Left renal pelvis (tissue), 4 donors: ENCODE measurements at places on chromosomes 7 and 10. TPM values are rescaled to one million over a fixed set of nuclear protein-coding genes. Genes with fewer than 3 reads are reported as not detected.

The FEZF1 gene
- not detected for polyA plus RNA-seq

GRCh38 chr10:122962405-122962804, 8.4 kb upstream of the C10orf88 start:
- DNase-seq, result no peak

- no peak for DNase-seq
Measured at GRCh38 chr7:91894781-91895480, 14.4 kb upstream of the MTERF1 start.

GRCh38 chr7:117283371-117283770, 39.5 kb downstream of the WNT2 start:
- DNase-seq, result no peak

DNA sequence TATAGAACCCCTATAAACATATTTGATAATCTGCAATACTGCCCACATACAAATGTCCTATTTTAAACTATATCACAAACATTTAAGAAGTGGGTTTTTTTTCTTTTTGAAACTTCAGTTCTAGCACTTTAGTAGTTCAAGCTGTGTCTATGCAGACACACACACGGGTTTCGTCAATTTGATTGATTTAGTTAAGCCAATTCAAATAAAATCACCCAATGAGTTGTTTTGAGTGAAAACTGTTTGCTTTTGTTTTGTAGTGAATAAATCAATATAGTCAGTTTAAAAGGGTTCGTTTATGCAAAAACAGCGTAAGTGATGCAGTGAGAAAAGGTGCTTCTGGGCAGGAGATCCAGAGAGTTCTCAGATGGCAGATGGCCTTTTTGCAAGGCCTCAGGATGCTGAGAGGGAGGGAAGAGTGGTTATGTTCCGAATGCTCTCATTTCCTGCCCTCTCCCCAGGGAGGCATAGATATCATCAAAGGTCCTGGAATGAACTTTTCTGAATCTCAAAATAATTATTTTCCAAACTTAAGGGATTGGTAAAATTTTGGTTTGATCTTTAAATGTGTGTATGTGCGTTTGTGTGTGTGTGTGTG, 102.7 kb downstream of the AGMO start:
- no peak for DNase-seq

GRCh38 chr7:4824120-4824775, 37.6 kb downstream of the PAPOLB start:
- DNase-seq, result no peak

GRCh38 chr10:46530249-46531186, 25.9 kb downstream of the GPRIN2 start:
- DNase-seq, result no peak

- no peak for DNase-seq
Measured at GRCh38 chr10:72392571-72392970, 37.9 kb upstream of the DNAJB12 start.

The CPED1 gene
- polyA plus RNA-seq, result 33.4 TPM

DNA sequence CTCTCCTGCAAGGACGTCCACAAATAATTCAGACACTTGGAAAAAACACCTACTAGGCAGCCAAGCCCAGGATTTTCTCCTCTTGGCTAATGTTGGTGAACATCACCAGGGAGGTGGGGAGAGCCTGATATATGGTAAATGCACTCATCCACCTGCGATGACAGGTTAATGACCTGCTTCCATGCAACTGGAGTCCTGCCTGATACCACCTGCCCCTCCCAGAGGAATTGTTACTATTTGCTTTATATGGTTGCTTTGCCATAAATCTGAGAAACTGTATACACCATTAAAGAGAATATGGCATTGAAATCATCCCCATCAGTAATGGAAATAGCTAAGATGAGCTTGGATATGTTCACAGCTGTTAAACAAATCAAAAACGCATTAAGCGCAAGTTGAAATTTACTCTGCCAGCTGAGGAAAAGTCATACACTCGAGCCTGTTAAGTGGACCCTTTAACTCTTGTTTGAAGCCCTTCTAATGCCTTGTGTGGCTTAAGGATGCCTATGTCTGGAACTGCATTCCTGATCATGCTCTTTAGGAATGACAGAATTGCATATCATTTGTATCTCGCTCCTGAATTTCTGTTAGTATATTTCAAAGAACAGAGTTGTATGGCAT, 208.3 kb downstream of the PRPF18 start:
- no peak for DNase-seq

GRCh38 chr7:71457021-71457420, 325.1 kb downstream of the GALNT17 start:
- no peak for DNase-seq

GRCh38 chr10:14645239-14645960, 129.3 kb downstream of the FAM107B start:
- no peak for DNase-seq

The CPA2 gene
- 0.63 TPM for polyA plus RNA-seq

- no peak for DNase-seq
Measured at GRCh38 chr7:2644220-2644561, 12.4 kb downstream of the TTYH3 start.

DNA sequence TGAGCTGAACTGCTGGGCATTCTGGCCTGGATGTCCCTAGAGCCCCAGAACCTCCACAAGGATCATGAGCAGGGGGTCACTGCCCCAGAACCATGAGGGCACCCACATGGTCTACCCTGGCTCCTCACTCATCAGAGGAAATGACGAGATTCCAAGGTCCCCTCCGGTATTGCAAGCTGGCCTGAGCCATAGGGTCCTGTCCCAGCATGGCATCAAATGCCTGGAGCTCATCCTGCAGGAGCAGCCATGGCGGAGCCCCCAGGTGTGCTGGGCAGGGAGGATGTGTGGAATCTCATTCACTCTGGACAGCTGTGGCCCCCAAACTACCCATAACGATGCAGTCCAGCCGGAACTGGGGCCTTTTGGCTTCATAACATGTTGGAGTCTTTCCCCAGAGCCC, 66.6 kb upstream of the ANTXRL start:
- DNase-seq, result no peak

- DNase-seq, result no peak
Measured at GRCh38 chr7:92793656-92794205, 42.6 kb downstream of the CDK6 start.
